ENCODE measurements at places on chromosomes 3 and 15. TPM values are rescaled to one million over a fixed set of nuclear protein-coding genes. Genes with fewer than 3 reads are reported as not detected.

DNA sequence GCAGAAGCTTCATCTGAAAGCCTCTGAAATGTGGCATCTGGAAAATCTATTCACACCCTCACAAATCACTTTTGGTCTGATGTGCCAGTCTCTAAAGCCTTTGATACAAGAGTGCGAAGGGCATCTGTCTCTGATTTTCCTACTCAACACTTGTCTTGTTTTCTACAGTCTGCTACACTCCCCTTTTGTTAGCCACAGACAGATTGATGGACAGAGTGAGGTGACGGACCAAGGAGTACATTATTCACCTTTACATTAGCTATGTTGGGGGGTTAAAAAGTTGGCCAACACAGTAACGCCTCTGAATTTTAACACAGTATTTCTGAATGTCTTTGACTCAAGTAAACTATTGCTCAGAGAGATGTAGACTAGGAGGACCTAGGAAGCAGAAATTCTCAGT, 63.1 kb downstream of the TNIK start:
- no peak for DNase-seq

DNA sequence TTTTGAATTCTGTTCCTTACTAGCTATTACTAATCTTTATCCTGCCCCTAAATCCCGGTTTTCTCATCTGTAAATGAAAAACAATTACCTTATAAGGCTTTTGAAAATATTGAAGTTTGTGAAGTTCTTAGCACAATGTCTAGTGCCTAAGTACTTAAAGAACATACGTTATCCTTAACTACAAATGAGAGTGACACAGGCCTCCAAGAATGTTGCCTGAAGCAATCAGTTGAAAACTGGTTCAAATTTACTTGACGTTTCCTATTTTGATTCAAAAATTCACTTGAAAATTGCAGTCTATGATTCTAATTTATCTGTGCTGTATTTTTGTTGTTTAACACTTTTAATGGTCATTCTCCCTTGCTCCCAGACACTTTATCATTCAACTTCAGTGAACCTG, 3.2 kb downstream of the SENP7 start:
- no peak for DNase-seq

DNA sequence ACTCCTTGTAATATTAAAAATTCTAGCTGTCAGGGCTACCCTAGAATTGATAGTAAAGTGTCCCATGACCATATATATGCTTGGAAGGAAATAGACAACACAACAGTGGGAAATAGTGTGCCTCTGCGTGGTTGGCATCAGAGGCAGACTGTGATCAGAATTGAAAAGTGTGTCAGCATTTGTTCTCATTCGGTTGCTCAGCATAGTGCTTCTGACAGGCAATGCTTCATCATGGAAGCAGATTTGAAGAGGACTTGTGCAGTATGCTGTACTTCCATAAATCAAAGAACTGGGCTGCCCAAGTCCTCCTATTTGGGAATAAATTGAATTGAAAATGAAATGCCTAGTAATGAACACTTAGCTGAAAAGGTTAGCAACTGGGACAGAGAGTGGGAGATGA, 435.7 kb downstream of the DIPK2A start:
- no peak for DNase-seq

GRCh38 chr3:175150812-175151401, 291.8 kb downstream of the NAALADL2 start:
- no peak for DNase-seq

- DNase-seq: no peak
These were observed 50.2 kb upstream of the VILL start for GRCh38 chr3:37940242-37940908.

DNA sequence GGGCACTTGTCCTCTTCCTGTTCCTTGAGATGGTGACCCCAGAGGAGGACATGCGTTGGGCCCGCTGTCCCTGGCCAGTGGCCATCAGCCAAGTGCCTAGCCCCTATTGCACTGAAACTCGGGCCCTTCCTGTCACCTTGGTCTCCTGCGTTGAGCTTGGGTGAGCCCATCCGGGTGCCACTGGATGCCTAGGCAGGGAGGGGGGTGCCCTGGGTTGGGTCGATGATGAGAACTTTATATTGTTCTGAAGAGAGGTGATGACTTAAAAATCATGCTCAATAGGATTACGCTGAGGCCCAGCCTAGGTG, 221.8 kb downstream of the SNRPN start:
- DNase-seq: peak; percentile 55

- DNase-seq: no peak
These were observed 136.4 kb upstream of the NDN start for GRCh38 chr15:23823508-23823907.

- no peak for DNase-seq
These were observed 8.5 kb downstream of the CDCP1 start for GRCh38 chr3:45137656-45138181.

- DNase-seq: no peak
These were observed 224.4 kb upstream of the TLE3 start for GRCh38 chr15:70322051-70322668.

DNA sequence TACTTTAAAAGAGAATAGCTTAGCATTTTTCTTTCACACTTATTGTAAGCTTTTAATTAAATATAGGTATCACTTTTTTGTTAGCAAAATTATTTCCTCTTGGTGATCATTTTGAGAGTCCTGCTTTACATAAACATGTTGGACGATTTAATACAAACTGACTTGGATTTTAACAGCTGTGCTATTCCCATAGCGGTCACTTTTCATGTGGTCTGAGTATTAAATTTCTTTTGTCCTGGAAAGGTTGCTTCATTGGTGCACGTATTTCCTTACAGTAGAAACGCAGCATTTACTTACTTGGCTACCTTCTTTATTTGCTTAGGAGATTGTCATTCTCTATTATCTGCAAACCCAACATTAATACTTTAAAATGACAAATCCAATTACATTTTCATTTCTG, 109.4 kb downstream of the ATG7 start:
- no peak for DNase-seq

GRCh38 chr3:159992589-159992988, 4.0 kb downstream of the IL12A start:
- DNase-seq: no peak

DNA sequence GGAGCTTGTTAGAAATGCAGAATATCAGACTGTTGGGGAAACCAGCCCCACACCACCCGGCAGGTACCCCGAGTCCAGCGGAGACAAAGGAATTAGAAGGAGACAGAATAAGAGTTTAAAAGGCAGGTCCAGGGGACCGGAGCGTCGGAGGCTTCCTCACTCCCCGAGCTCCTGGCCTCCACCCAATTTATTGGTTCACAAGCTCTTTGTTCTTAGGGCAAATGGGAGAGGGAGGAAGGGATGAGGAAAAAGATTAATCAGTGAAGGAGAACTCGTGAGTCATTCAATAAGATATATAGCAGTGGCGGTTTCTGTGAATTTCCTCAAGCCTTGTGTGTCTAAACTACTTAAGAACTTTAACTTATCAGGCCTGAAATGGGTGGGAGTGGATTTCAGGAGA, 32.1 kb upstream of the WDR72 start:
- no peak for DNase-seq

DNA sequence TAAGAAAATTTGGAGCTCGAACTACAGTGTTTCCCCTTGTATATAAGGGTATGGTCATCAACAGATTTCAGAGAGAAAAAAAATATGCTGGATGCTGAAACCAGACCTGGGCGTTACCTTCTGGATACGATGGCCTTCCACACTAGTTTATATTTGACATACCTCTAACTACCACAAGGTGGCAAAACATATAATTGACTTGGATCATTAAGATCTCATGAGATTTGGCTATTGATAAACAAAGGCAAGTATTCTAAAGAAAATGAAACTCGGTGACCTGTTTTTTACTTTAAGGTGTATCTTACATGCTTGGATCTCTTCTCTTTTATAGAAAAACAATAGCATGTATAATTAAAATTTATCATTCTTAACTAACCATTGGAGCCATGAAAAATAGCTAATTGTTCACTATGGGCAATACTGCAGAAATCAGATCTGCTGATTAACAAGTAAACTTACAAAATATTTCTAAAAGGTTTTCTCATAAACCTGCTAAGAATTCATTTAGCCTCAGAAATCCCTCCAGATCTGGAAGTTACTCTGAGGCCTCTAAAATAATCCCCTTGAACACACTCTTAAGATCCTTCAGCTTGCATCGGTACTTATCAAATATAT, 300.6 kb upstream of the KCNH8 start:
- DNase-seq: no peak

GRCh38 chr15:84961114-84961452, 20.6 kb upstream of the PDE8A start:
- no peak for DNase-seq

GRCh38 chr3:111352585-111352984, 189.4 kb upstream of the CD96 start:
- DNase-seq: no peak

- DNase-seq: no peak
These were observed 10.9 kb upstream of the RTP1 start for GRCh38 chr3:187186375-187186774.

DNA sequence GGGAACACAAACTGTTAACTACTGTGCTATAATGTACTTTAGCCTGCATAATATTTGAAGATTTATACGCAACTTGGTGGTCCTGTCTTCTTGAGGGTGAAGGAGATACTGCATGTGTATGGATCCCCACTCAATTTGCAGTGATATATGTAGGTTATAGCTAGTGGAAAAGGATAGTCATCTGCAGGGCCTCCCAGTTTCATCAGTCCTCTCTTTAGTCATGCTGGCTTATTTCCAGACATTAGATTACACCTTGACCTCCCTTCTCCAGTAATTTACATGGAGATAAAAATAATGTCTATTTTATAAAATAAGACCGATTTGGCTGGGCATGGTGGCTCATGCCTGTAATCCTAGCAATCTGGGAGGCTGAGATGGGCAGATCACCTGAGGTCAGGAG, 3.7 kb downstream of the NR1D2 start:
- no peak for DNase-seq

DNA sequence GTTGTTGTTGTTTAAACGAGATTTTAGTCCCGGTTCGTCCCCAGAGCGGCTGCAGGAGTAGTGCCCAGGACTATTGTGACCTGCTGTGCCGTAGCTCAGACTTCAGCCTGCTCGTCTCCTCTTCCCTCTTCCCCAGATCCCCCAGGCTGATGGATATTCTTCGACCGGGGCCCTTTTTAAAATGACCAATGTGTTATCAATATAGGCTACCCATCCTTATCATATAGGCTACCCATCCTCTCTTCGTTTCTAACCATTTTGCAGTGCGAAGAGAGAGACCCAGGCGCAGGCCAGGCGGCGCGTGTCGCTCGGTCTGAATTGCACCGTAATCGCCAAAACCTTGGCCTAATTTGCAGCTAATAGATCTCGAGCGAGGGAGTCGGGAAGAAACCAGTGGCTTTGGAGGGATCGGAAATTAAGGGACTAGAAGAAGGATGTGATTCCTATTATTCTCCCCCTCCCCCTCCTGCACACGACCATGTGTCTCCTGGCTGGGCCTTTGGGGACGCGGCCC, 23.0 kb downstream of the NR2F2 start:
- DNase-seq: no peak

GRCh38 chr3:110199588-110199943, 862.2 kb upstream of the DPPA4 start:
- DNase-seq: no peak

- no peak for DNase-seq
These were observed 885.1 kb downstream of the ZPLD1 start for GRCh38 chr3:103319912-103320311.

DNA sequence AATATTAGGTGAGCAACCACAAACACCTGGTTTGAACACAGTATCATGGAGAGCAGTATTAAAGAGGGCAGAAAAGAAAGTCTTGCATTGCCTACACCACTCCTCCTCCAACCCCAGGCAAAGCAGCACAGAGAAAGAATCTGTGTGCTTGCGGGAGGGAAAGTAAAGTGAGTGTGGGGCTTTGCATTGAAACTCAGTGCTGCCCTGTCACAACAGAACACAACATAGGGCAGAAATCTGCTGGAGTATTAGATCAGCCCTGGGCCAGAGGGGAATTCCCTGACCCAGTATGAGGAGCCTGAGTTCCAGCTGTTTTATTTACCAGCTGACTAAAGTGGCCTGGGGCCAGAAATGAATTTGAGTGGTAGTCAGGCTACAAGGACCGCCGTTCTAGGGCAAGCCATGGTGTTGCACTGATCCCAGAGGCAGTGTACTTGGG, 75.5 kb downstream of the SPATA16 start:
- DNase-seq: no peak

DNA sequence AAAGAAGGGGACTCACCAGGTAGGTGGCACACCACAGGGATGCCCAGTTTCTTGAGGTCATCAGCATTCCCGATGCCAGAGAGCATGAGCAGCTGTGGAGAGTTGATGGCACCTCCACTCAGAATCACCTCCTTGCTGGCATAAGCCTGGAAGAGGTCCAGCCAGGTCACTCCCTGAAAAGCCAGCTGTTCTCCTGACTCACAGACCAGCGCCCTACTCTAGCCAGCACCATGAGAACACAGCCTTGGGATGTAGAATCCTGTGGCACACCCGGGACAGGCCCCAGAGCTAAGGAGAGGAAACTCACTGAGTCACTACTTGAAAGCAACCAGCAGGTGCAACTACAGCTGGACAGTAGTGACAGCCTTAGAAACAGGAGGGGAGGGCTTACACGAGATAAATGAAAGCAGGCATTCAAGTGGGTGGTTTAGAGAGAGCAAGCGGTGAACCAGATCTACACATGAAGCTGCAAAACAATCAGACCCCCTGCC, 24.5 kb downstream of the CHDH start:
- peak; percentile 45 for DNase-seq

- DNase-seq: no peak
These were observed 2.2 kb downstream of the SECISBP2L start for GRCh38 chr15:49044002-49044401.

- DNase-seq: peak; percentile 79
These were observed 42.3 kb downstream of the ADCY5 start for GRCh38 chr3:123406598-123406997.

GRCh38 chr3:149579161-149579560, 78.7 kb downstream of the WWTR1 start:
- DNase-seq: no peak

GRCh38 chr15:40789999-40790398, 16.9 kb upstream of the ZFYVE19 start:
- no peak for DNase-seq

GRCh38 chr3:123883111-123883510, 1.0 kb downstream of the MYLK start:
- DNase-seq: no peak

GRCh38 chr15:30030345-30030744, 52.4 kb upstream of the GOLGA8J start:
- DNase-seq: no peak

The ISG20 gene
- total RNA-seq: 6.9 TPM

The PDHB gene
- 60.4 TPM for total RNA-seq

The TM4SF18 gene
- 6.6 TPM for total RNA-seq

The SLC28A2 gene
- total RNA-seq: not detected

The NME9 gene
- total RNA-seq: not detected

The AGBL1 gene
- total RNA-seq: not detected

The PTH1R gene
- total RNA-seq: 5.8 TPM

The SMCO1 gene
- not detected for total RNA-seq

The KLHL40 gene
- not detected for total RNA-seq

The GOLGA8N gene
- total RNA-seq: 11.9 TPM

The OXTR gene
- total RNA-seq: 1.1 TPM

The KCNH8 gene
- 0.10 TPM for total RNA-seq

The PTX3 gene
- total RNA-seq: 84.0 TPM

All from posterior vena cava (tissue), 2 donors.